Activated CD4-positive, CD25-positive, alpha-beta regulatory T cell treated with anti-CD3 and anti-CD28 coated beads, Interleukin-2, amount 50 U/mL, for 72 hours (primary cell): ENCODE measurements at places on chromosomes 1 and 21.

DNA sequence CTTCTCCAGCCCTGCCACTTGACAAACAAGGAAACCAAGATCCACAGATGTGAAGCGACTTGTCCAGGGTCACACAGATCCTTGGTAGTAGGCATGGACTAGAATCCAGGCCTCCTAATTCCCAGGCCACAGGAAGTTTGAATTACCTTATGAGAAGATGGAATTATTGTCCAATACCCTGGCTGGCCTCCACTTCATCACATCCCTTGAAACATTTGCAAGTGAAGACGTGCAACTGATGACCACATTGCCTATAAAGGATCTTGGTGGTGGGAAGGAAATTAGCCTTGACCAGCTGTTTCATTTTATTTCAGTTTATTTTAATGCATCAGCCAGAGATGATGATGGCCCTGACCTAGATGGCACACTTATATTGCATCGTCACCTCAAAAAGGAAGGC, 165.8 kb upstream of the CAMK1G start:
- no peak for DNase-seq

- no peak for DNase-seq
Measured at GRCh38 chr1:39635205-39635870, 4.1 kb downstream of the HEYL start.

DNA sequence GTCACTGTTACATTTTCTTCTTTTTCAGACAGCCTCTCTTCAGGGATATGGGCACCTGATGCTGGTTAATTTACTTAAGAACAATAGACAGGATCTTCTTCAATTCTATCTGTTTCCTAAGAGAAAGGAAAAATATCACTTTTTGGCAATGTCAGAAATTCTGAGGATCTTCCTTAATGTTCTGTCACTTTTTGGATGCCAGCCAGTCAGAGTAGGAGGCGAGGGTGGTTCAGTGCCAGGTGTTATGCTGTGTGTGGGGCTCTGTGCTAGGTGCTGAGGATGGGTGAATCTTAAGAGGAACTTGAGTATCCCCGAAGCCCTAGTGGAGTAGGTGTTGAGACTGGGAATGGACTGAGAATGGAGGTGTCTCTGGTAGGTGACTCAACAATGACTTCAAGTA, 133.5 kb downstream of the UCK2 start:
- DNase-seq = no peak

DNA sequence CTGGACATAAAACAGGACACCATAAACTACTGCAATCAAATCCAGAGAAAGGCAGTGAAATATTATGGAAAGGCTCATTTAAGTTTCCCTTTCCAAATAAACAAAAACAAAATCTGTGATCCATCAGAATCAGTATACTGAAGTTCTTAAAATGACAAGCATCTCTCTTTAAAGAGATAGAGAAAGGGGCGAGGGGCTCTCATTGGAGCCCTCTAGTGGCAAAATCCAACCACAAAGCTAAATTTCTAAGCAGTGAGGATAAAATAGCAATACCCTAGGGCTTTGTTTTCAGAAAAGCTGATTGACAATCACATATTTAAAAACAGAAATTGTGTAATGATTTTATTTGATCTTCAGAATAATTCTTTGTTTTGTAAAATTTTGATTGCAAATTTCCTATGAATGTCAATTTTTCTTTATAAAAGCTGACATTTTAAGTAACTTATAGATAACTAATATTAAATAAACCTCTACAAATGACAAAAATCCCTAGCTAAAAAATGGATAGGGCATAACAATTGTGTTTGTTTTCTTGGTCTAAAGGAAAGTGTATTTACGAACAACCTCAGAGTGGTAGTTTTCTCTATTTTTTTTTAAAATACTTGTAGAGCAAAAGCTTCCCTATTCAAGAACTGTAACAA, 138.2 kb downstream of the COL24A1 start:
- no peak for DNase-seq

GRCh38 chr1:109152196-109152595, 38.3 kb downstream of the ELAPOR1 start:
- no peak for DNase-seq

- no peak for DNase-seq
Measured at GRCh38 chr1:17653728-17654351, 101.3 kb upstream of the ACTL8 start.

GRCh38 chr21:24969068-24969467, 638.2 kb downstream of the MRPL39 start:
- DNase-seq = no peak

DNA sequence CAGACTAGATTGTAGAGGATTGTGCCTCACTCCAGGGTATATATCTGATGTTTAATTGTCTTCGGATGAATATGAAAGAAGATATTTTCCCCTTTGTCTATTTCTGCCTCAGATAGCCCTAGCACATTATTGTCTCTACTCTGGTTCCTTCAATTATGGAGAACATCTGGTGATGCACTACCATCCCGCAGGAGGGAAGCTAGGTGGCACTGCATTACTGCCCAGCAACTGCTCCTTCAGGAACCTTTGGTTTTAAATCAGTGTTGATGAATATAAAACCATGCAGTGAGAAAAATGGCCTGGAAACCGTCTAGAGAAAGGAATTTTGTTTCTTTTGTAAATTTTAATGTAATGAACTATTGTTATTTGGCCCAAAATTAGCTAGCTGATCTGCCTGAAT, 68.5 kb downstream of the GPR88 start:
- no peak for DNase-seq

DNA sequence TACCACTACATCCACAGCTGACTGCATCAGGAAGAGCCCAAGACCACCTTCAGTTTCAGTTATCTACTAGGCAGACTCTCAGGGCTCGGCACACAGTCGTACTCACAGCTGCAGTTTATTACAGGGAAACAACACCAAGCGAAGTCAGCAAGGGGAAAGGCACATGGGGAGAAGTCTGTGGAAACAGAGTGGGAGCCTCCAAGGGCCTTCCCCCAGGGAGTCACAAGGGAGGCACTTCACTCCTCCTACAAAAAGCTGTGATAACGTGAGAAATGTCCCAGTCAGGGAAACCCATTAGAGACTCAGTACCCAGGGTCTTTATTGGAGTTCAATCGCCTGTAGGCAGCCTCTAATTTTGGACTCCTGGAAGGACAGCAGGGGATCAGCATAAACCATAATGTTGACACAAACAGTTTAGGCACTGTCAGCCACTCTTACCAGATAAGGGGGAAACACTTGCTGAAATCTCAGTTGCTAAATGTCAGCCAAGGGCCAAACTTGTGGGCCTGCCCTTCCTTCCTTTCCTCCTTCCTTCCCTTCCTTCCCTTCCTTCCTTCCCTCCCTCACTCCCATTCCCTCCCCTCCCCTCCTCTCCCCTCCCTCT, 444.0 kb downstream of the SMYD3 start:
- DNase-seq = no peak

GRCh38 chr1:91779548-91780021, 106.4 kb downstream of the TGFBR3 start:
- DNase-seq = no peak

DNA sequence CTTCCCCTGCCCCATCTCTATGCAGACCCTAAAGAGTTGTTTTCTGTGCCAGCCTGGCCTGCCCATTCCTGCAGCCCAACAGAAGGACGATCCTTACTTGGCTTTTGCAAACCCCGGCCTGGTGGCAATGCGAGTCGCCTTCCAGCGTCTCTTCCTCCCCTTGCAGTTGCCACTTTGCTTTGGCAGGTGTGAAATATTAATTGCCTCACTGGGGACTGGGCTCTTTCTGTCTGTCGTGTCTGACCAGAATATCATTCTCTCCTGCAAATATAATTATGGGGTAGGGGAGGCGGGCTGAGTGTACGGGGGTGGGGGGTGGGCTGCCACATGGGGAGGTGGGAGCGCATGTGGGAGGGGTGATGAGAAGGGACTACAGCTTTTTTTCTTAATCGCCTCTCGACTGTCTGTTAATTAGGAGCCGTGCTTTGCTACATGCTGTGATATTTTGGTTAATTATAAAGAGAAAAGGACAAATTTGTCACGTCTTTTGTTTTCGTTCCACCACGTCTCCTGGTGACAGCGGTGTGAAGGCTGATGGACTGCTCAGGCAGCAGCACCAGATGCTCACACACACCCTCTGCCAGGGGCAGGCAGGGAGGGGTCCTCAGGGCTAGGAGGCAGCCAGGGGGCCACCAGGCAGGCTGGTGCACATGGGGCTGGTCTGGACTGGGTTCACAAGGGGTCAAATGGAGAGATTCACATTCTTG, 80.1 kb upstream of the CD34 start:
- DNase-seq = no peak

DNA sequence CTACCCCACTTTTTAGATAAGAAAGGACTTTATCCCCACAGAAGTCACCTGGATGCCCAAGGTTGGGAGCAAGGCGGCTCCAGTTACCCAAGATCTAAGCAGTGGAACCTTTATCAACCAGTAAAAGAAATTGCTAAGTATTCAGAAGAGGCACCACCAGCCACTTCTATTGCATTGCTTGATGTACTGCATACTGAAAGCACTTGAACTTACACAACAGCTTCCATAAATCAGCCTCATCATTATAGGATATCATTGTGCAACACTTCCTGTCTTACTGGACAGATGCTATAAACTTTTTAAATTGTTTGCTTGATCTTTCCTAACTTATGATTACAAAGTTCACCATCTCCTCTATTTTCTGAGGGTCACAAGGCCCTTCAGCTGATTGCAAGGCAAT, 642.7 kb upstream of the CXADR start:
- no peak for DNase-seq

- no peak for DNase-seq
Measured at GRCh38 chr1:244945109-244945671, 80.8 kb upstream of the HNRNPU start.

DNA sequence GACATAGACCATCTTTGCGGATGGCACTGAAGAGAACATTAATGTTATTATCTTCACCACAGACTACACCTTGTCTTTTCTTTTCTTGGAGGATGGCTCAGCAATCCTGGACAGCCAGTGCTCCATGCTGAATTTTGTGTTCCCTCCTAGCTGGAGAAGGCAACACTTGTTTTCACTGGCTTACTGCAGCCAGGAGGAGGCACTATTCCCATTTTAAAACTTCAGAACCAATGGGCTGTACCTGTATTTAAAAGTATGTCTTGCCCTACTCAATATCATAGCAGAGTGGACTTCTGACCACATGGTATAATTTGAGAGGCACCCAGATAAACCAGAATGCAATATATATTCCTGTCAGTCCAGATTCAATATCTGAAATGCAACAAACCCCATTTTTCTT, 53.3 kb upstream of the POGK start:
- no peak for DNase-seq

DNA sequence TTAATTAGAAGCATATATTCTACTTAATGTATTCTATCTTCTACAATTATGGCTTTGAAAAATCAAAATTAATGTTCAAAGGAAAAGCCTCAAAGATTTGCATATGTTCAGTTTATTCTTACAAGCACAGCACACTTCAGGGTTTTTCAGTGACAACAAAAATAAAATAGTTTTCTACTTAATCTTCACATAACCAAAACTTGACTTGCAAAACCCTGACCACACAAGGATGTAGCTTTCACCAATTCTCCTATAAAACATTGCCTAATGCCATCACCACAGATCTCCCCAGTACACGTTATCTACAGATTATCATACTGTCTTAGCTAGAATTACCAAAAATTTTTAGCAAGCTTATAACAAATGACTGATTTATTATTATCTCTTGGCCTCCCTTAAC, 23.3 kb downstream of the LPAR3 start:
- DNase-seq = no peak

- DNase-seq = no peak
Measured at GRCh38 chr1:152013664-152014237, 20.1 kb upstream of the S100A10 start.

DNA sequence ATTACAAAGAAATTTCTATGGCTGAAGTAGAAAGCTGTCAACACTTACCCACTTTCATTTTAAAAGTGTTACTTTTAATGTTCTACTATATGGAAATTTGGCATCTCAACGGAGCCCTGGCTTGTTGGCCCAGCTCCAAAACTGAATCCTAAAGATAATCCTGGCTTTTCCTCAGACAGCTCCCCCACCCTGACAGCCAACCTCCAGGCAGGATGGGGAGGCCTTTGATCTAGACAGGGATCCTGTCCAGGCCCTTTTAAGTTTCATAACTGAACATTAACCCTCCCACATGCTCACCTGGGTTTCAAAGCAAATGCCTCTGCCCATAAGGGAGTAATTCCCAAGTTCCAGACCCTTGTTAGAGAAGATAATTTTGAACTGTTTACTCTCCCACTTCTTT, 99.3 kb upstream of the RALGPS2 start:
- no peak for DNase-seq

- DNase-seq = no peak
Measured at GRCh38 chr21:22154579-22155274, 1156.5 kb downstream of the NCAM2 start.

GRCh38 chr1:92346866-92347640, 48.2 kb downstream of the RPAP2 start:
- DNase-seq = no peak

GRCh38 chr1:208731981-208732821, 488.0 kb upstream of the PLXNA2 start:
- no peak for DNase-seq

- no peak for DNase-seq
Measured at GRCh38 chr1:167871331-167871730, 42.6 kb downstream of the ADCY10 start.

GRCh38 chr1:226051365-226051764, 11.2 kb upstream of the H3-3A start:
- no peak for DNase-seq
